ENCODE measurements at places on chromosomes 6 and 20.

DNA sequence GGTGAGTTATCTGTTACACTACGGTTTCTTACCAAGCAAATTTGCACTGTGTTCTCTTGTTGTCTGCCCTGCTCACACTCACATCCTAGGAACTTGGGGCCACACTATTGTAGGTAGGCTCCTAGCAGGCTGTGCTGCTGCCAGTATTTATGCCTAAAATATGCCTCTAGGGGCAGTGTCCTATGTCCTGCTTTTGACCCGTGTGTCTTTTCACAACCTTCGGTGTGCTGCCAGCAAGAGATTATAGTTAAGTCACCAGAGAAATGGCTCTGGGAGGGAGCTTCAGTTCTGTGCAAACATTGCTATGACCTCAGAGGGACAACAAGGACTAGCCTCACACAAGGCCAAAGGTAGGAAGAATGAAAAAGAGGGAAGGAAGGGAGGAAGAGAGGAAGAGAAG is 8.9 kb upstream of the TAAR5 start:
- no peak overlapping the region for H3K27ac ChIP-seq
- no peaks in the 10 kb centered on the region for H3K27me3 ChIP-seq
- no peaks in the 10 kb centered on the region for H3K4me1 ChIP-seq
- DNase-seq: no peak
- H3K36me3 ChIP-seq: no peaks in the 10 kb centered on the region

DNA sequence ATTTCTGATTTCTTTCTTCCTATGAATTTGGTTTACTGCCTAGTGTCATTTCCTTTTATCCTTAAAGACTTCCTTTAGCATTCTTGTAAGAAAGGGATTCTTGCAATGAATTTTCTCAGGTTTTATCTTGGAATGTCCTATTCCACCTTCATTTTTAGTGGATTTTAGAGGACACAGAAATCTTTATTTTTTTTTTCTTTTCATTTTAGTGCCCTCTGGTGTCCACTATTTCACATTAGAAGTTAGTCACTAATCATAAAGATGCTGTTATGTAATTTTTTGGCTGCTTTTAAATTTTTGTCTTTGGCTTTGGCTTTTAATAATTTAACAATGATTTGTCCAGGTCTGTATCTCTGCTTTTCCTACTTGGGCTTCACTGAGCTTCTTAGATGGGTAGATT is 28.1 kb downstream of the LMBRD1 start:
- no peak overlapping the region for H3K27ac ChIP-seq
- no peak overlapping the region for H3K4me3 ChIP-seq
- no peaks in the 10 kb centered on the region for H3K36me3 ChIP-seq
- no peak for DNase-seq

DNA sequence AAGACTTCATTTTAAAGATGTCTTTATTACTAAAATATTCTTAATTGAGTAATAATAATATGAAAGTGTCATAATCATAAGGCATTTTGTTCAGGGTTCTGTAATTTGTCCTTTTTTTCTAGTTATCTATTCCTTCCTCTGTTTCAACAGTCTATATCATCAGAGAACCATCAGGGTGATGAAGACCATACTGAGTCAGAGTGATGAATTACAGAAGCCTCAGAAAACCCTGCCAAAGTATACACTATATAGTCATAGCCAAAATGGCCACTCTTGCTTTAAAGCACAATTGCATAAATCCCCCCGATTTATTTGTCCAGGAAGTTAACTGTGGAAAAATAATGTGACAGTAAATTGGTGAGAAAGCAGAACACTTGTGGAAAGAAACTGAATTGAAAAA is 735.0 kb downstream of the EPHA7 start:
- H3K4me3 ChIP-seq: no peak overlapping the region
- no peak overlapping the region for H3K27ac ChIP-seq
- no peaks in the 10 kb centered on the region for H3K36me3 ChIP-seq
- H3K4me1 ChIP-seq: no peaks in the 10 kb centered on the region

DNA sequence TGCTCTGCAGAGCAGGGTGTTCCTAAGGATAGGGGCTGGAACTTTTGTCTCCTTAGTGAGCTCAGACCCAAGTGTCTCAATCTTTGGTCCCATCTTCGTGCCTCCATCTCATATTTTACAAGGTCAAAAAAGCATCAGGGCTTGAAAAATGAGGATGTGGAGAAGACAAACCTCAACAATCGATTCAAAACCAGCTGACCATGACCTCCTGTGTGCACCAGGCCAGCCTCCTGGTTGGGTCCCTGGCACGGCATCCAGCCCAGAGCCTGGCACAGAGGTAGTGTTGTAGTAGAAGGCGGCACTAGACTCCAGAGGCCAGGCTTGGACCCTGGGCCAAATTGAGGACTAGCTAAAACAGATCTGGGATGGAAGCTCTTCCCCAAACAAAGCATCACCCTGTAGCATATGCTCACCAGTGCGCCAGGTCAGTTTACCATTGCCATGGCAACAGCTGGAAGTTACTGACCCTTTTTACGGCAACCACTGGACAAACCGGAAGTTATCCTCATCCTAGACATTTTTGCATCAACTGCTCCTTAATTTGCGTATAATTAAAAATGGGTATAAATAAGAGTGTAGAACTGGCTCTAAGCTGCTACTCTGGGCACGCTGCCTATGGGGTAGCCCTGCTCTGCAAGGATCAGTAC is 69.3 kb upstream of the BLCAP start:
- H3K4me3 ChIP-seq: no peak overlapping the region
- H3K4me1 ChIP-seq: no peaks in the 10 kb centered on the region
- H3K27me3 ChIP-seq: peaks cover 48% of the 10 kb centered on the region
- no peak for DNase-seq

DNA sequence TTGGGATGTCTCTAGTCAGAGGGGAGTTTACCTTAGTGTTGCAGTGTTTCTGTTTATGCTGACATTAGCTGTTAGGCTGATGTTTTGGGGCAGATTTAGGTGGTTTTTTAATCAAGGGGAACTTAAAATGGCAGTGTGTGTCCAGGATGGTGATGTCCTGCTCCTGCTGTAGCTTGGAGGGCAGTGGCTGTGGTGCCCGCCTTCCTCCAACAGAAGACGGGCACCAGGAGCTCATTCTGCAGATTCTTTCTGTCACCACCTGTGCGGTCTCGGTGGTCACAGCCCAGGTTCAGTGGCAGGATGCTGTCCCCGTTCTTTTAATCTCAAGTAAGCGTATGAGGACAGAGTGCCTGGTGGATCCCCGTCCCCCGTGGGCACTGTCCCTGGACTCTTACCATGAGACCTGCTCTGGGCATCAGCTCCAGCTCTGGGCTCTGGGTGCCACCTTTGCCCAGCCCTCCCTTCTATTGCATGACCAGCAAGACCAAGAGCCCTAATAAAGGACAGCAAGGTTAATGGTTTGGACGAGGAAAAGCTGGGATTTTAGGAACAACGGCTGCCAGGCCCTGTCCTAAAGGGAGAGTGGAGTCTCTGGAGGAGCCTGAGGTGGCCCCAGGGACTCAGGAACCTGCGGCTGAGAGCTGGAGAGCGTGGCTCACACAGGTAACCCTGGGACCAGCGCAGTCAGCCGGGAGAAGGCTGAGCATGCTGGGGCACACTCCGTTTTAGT is 217.3 kb downstream of the ERMARD start:
- no peaks in the 10 kb centered on the region for H3K36me3 ChIP-seq
- H3K27ac ChIP-seq: no peak overlapping the region
- no peaks in the 10 kb centered on the region for H3K4me1 ChIP-seq
- H3K4me3 ChIP-seq: no peak overlapping the region

DNA sequence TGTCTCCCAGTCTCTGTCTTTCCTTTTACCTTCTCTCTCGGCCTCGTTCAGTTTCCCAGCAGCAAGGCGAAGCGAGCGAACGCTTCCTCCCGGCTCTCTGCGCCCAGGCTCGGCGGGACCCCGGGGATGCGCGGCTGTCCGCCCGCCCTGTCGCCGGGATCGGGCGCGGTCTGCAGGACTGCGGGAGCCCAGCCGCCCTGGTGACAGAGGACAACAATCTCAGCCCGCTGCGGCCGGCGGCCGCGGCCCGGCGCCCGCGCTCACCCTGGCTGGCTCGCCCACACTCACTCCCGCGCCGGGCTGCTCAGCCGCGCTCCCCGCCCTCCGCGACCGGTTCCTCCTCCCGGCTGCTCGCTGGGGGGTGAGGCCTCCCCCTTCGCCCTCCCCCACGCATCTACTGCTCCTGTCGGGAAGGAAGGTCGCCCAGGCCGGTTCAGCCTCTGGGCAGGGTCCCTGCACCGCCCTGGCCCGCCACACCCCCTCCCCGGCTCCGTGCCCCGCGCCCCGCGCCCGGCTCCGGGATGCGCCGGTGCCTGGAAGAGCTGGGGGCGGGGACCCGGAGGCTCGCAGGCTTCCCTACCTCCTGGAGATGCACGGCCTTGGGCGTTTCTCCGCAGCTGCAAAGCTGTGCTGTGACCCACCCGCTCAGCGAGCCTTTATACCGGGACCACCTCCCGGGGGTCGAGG is 410 bp downstream of the SYNE1 start:
- H3K27ac ChIP-seq: peak overlapping the region; percentile 34
- H3K27me3 ChIP-seq: peaks cover 32% of the 10 kb centered on the region
- no peak for DNase-seq
- no peaks in the 10 kb centered on the region for H3K36me3 ChIP-seq

GRCh38 chr6:167274270-167274669 is 16.8 kb upstream of the UNC93A start:
- no peaks in the 10 kb centered on the region for H3K36me3 ChIP-seq
- no peak overlapping the region for H3K4me3 ChIP-seq
- H3K27ac ChIP-seq: no peak overlapping the region
- DNase-seq: no peak
- peaks cover 8% of the 10 kb centered on the region for H3K27me3 ChIP-seq
- H3K4me1 ChIP-seq: peaks cover 11% of the 10 kb centered on the region

GRCh38 chr20:1422753-1423152 is 29.9 kb upstream of the FKBP1A start:
- no peak overlapping the region for H3K27ac ChIP-seq
- no peak overlapping the region for H3K4me3 ChIP-seq
- H3K27me3 ChIP-seq: peaks cover 5% of the 10 kb centered on the region

- H3K27me3 ChIP-seq: no peaks in the 10 kb centered on the region
- H3K4me3 ChIP-seq: no peak overlapping the region
- no peaks in the 10 kb centered on the region for H3K4me1 ChIP-seq
- DNase-seq: no peak
- no peaks in the 10 kb centered on the region for H3K36me3 ChIP-seq
- peak overlapping the region; percentile 36 for H3K27ac ChIP-seq
Observed at GRCh38 chr20:8853805-8854338, 215.0 kb upstream of the PLCB4 start.

DNA sequence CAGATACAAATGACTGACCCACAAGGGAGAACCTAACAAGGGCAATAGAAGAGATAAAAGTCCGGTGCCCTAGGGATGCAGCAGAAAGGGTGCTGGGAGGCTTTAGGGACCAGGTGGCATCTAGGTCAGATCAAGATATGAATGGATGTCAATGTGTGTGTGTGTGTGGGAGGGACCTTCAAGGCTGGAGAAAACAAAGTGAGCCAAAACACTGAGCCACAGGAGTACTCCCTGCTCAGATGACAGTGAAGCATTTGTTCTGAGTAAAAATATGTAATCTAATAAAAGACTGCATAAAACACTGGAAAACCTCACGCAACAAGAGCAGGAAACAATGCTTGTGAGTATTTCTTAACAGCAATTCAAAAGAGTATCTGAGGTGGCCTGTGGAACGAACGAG is 28.2 kb downstream of the ZNF337 start:
- no peak for DNase-seq
- no peak overlapping the region for H3K27ac ChIP-seq
- no peaks in the 10 kb centered on the region for H3K27me3 ChIP-seq
- no peaks in the 10 kb centered on the region for H3K36me3 ChIP-seq

DNA sequence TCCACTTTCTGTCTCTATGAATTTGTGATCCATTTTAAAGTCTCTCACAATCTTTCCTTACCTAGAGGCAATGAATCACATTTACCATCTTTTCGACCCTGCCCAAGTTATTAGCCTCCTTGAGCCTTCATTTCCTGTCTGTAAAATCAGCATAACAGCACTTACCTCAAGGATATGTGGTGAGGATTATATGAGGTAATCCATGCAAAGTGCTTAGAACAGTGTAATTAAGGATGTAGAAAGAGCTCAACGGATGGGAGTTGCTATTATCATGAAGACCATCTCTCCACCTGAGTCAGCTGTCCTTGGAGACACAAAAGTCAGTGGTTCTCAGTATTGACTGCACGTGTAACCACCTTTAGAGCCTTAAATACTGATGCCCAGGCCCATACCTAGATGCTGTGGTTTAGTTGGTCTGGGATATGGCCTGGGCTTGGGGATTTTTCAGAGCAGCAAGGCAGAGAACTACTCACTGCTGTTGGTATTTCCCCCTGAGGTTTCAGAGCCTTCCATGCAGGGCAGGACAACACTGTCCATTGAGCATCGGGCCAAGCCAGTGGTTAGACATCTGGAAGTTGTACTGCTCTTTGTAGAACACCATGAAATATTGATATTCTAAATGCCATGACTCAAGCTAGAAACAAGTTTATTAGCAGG is 55.8 kb downstream of the LYRM2 start:
- no peaks in the 10 kb centered on the region for H3K36me3 ChIP-seq
- DNase-seq: no peak
- H3K4me3 ChIP-seq: no peak overlapping the region

DNA sequence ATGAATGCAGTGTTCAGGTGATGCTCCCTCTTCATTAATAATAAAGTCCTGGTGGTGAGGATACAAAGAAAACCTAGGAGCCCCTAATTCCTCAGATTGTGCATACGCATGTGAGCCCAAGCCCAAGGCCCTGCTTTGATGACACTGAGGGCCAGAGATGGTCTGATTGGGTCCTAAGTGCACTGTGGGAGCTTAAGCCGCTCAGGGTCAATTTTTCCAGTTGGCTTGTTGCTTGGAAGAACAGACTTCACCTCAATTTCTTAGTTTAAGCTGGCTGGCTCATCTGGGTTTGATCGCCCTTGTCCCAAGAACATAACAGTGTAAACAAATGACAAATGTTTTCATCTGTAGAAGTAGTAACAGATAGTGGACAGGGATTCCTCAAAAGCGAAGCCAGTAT is 41.4 kb downstream of the INSM1 start:
- no peak for DNase-seq
- no peak overlapping the region for H3K27ac ChIP-seq
- no peaks in the 10 kb centered on the region for H3K36me3 ChIP-seq
- no peak overlapping the region for H3K4me3 ChIP-seq

GRCh38 chr6:118198746-118199145 is 291.7 kb downstream of the SLC35F1 start:
- no peaks in the 10 kb centered on the region for H3K4me1 ChIP-seq
- H3K4me3 ChIP-seq: no peak overlapping the region
- no peaks in the 10 kb centered on the region for H3K36me3 ChIP-seq

GRCh38 chr6:37785002-37785662 is 34.4 kb upstream of the ZFAND3 start:
- H3K4me3 ChIP-seq: no peak overlapping the region
- H3K36me3 ChIP-seq: no peaks in the 10 kb centered on the region
- peaks cover 4% of the 10 kb centered on the region for H3K4me1 ChIP-seq
- no peak for DNase-seq
- H3K27ac ChIP-seq: no peak overlapping the region

DNA sequence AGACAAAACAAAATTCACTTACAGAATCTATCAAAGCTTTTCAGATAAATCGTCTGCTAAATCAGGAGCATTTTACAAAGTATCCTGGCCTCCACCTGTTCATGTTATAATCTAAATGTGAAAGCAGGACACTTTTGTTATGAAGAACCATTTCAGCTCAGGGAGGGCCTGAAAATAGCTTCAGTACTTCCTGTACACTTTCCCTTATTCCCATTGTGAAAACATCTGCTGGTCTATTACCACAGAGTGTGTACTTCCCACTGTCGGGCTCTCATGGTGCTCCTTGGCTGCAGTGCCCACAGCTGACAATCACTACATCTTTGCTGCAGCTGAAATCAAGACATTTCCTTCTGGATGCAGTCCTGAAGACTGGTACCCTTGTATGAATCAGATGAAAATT is 128.1 kb downstream of the OPRM1 start:
- H3K36me3 ChIP-seq: no peaks in the 10 kb centered on the region
- no peak for DNase-seq
- H3K27ac ChIP-seq: no peak overlapping the region
- no peak overlapping the region for H3K4me3 ChIP-seq
- no peaks in the 10 kb centered on the region for H3K27me3 ChIP-seq
